Omental fat pad (tissue), 4 donors: ENCODE measurements at places on chromosomes 16 and 17.

DNA sequence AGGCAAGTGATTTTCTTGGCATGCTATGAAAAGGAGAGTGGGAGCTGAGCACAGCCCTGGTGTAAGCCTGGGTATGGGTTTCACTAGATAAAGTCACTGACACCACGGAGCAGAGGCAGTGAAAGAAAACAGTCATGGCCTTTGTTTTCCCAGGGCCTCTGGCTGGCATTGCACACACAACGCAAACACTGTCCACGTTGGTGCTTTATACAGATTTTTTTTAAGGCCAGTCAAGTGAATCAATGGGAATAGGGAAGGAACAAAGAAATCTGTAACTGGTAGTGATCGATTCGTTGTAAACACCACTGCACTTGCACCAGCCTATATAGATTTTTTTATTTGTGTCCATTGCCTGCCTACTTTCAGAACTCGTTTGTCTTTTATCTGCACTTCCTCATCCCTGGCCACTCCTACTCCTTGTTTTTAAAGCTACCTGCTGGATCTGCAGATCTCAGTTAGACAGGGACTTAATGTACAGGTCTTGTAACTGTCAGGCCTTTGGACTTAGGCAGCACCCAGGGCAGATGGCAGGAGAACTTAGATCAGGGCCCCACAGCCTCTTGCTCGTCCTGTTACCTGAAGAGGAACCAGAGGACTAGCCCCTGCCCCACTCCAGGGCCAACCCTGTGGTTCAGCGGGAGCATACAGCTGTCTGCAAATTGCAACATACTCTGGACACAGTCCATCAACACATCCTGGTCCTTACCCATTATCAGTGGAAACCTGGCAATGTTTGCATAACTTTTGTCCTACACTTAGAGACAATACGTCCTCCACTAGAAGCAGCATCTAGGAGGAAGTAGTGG is 10.6 kb upstream of the TMIGD1 start:
- no peak for DNase-seq

DNA sequence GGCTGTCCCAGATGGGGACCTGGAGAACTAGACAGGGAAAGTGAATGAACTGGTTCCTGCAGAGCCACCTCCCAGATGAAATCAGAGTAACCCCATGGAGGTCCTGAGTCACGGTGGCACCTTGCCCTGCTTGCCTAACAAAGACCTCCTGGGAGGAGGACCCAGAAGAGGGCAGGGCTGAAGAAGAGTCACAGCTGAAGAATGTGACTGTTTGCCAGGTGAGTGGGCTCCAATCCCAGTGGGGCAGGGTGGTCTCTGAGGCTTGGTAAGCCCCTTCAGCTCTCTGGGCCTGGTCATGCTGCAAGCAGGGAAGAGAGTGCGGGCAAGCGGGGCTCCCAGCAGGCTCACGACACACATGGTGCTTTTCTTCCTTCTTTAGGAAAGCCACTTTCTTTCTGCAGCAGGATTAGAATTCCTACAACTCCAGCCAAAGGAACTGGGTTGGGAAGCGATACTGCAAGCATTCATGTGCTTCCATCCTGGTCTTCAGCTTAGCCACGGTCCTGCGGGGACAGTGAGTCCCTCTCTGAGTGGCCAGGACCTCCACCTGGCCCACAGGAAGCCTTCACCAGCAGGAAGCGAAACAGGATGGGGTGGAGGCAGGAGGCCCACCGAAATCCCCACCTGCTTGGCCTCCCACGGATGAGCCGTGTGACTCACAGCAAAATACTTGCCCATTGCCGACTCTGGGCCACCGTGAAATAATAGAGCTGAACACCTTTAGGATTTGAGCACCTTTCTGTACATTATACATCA is 4.3 kb downstream of the C16orf74 start:
- no peak for DNase-seq

GRCh38 chr17:62793919-62794665 is 14.0 kb downstream of the MARCHF10 start:
- DNase-seq, result no peak

- no peak for DNase-seq
Measured at GRCh38 chr16:66135421-66135831, 231.1 kb upstream of the CDH5 start.

- no peak for DNase-seq
Measured at GRCh38 chr16:69561901-69562300, 3.9 kb upstream of the NFAT5 start.

GRCh38 chr17:17322516-17323510 is 19.6 kb downstream of the NT5M start:
- no peak for DNase-seq

GRCh38 chr16:89707695-89708094 is 6.2 kb upstream of the SPATA2L start:
- no peak for DNase-seq

DNA sequence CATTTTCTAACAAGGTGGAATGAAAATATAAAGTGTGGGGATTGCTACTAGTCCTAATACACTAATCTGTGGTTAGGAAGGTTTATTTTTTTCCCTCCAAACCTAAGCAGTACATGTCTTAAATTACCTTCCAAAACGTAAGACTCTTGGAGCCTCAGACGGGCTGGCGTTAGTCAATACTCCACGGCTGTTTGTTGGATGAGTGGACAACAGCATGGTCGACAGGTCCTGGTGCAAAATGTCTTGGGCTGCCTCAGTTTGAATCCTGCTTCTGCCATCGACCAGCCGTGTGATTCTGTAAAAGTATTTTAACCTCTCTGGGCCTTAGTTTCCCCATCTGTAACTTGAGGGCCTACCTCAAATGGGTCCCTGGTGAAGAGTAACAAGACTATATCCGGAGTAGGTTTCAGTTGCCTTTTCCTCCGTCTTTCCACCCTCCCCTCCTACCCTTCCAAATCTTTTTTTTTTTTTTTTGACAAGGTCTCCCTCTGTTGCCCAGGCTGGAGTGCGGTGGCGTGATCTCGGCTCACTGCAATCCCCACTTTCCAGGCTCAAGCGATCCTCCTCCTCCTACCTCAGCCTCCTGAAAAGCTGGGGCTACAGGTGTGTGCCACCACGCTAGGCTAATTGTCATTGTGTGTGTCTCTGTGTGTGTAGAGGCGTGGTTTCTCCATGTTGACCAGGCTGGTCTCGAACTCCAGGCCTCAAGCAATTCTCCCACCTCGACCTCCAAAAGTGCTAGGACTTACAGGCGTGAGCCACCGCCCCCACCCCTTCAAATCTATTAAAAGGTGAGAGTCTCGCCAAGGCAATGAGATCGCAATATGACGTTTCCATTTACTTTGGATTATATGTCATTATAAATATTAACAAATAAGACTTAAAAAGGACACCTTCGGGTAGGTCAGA is 5.8 kb downstream of the SCGB1C2 start:
- DNase-seq, result peak; percentile 14

- DNase-seq, result peak; percentile 61
Measured at GRCh38 chr17:31858642-31859486, at the start of gene COPRS. COPRS (minus strand) TSS chr17:31859244; CDS start chr17:31859199, 45 bp downstream.

- no peak for DNase-seq
Measured at GRCh38 chr17:65227637-65228036, 90.5 kb downstream of the RGS9 start.

DNA sequence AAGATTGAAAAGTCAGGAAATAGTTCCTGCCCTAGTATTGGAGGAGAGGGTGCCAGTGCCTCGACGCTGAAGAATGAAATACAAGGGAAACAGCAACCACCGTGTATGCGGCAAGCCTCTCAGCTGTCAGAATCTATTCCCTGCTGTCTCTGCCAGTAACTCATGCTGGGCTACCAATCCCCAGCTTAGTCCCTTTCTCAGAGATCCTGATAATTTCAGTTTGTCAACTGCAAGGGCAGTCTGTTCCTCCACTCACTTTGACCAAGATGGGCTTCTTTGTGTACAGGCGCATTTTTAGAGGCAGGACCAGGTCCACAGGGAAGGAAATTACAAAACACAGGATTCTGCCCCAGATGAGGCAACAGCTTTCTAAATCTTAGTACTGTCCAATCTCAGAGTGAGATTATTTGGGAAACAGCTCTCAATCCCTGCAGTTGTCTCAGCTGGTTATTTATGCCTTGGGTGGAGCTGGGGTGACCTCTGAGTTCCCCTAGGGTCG is 1.3 kb downstream of the NQO1 start:
- DNase-seq, result no peak

DNA sequence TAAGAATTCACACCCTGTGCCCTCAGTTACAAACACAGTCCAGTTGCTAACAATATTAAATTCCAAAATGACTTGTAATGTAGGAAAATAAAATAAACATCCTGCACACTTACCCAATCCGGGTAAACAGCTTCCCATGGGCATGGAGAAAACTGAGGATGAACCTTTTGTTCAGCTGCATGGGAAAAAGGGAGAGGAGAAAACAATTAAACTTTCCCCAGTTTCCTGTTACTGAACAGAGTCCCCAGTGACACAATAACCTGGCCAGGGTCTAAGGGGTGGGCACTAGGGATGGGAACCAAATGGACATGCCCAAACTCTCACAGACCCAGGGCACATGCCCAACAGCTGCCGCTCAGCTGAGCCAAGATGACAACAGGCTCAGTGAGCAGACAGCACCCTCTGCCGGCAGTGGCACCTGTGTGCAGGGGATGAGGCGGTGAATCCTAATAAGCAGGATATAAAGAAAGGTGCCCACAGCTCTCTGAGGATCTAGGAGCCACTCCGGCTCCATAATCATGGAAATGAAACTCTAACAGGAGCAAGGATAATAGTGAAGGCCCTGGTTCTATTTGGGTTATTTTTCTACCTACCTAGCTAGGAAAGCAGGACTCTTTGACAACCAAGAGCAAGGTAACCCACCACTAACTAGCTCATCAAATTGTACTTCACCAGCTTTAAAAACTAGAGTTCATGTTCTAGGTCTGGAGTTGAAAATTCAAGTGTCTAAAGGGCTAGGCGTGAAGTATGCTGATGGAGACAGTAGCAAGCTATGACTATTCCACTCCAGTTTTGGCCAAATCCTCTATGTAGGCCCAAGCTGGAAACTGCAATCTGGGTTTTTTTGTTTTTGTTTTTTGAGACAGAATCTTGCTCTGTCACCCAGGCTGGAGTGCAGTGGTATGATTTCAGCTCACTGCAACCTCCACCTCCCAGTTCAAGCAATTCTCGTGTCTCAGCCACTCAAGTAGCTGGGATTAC is 58.8 kb downstream of the SMG6 start:
- peak; percentile 77 for DNase-seq

- no peak for DNase-seq
Measured at GRCh38 chr16:27595475-27595874, 45.5 kb downstream of the KATNIP start.

DNA sequence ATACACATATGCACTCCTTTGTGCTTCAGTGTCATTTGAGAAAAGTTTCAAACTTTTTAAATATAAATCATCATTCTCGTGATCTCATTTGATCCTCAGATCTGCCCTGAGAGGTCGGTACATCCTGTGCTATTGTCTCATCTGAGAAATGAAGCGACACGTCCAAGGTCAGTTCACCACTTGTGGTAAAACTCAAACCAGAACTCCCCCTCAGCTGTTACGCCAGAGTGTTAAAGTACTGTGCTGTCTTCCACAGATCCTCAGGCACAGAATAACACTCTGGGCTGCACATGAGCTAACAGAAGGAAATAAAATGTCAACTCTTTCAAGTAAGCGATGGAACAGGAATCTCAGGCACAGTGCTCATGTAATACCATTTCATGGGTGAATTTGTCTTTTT is 31.4 kb downstream of the ANKFN1 start:
- no peak for DNase-seq

GRCh38 chr16:19382887-19383816 is 34.5 kb upstream of the TMC5 start:
- DNase-seq, result no peak

GRCh38 chr17:29705386-29705785 is 82.7 kb upstream of the CORO6 start:
- DNase-seq, result no peak

DNA sequence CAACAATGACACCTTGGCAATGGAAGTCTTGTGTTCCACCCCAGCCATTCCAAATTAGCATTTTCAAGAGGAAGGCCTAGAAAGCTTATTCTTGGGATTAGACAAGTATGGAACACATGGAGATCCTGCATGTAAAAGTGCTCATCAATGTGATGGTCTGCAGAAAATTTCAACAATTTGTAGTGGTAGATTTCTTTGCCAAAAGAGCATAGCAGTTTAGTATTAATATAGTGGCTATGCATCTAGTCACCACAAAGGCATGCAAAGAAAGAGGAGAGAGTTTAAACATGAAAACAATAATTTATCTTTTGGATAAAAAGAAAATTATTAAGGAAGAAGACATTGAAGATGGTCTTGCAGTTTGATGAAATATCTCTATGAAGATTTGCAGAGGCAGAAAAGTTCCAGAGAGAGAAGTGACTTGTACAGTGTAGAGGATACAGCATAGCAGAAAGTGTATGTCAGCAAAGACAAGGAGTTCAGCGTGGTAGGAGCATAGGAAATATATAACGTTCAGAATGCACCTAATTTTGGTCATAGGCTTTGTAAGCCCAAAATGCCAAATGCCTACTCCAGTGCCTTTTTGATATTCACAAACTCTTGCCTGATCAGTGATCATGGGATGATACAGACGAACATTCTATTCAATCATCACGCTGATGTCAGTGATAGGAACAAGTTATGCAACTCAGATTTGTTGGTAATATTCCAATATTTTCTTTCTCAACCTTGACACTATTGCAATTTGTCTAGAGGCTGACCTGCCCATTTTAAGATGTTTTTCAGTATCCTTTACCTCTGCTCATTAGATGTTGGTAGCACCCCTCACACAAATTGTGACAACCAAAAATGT is 727.9 kb upstream of the SOX9 start:
- no peak for DNase-seq
